ENCODE measurements at places on chromosomes 12 and 14.

DNA sequence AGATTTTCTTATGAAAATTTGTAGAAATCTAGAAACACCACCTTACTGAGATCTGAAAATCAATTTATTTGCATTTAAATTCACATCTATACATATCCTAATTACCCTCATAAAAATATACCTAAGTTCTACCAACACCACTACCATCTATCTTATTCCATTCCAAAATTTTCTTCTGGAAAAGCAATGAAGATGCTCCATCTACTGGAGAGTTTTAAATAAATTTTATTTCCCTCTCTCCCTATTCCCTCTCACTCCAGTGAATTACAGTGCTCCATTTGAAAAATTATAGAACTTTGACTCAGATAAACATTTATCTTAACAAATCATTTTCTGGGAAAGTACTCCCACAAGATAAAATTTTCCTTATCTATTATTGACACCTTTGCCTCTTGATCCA, 2.3 kb upstream of the C14orf39 start:
- DNase-seq, result no peak

- DNase-seq, result no peak
Observed at GRCh38 chr12:43044241-43044640, 454.7 kb upstream of the PRICKLE1 start.

GRCh38 chr12:124525927-124526692, 41.3 kb downstream of the NCOR2 start:
- DNase-seq, result no peak

DNA sequence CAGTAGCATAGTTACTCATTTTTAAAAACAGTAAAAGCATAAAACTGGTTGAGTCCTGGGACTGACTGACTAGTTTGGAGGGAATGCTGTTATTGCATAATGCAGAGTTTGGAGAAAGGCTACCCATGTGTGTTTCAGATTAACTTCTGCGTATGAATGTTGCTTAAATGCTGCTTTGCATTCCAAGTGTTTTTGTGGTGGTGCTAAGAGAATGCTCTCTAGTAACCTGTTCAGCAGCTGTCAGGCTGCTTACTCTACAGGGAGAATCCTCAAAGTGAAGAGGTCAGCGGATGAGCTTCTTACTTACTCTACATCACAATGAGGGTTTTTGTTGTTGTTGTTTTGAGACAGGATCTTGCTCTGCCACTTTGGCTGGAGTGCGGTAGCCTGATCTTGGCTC, 4.3 kb downstream of the DLST start:
- no peak for DNase-seq

- DNase-seq, result no peak
Observed at GRCh38 chr12:12476857-12477531, 85.7 kb downstream of the DUSP16 start.

- DNase-seq, result no peak
Observed at GRCh38 chr14:94752591-94753436, 17.1 kb downstream of the GSC start.

GRCh38 chr12:107339932-107340331, 246.6 kb upstream of the CRY1 start:
- no peak for DNase-seq

DNA sequence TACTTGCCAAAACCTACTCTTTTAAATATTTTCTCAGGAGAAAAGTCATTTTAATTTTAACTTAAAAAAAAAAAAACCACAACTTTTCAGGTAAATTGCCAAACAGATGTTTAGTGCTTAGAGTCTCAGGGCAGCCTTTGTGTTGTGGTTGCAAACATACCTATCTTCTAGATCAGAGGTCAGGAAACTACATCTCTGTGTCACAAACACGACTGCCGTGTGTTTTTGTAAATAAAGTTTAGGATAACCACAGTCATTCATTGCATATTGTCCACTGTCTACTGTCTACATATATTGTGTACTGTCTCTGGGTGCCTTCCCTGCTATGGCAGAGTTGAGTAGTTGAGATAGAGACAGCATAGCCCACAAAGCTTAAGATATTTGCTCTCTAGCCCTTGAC, 48.9 kb downstream of the DYRK2 start:
- no peak for DNase-seq

DNA sequence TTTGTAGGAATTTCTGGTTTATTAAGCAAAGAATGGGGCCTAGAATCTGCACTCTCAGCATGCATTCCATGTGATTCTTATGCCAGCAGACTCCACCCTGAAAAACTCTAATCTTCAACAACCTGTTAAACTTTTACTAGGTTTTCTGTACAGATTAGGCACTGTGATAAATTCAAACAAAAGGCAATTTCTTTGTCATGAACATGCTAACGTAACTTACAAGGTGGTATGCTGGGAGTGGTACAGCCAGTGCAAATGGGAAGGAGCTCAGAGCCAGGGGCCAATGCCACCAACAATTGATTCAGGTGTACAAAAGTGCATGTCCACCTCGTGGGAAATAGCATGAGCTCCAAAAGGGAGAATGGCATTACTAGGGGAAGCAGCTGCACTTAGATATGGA, 83.0 kb downstream of the PPFIBP1 start:
- no peak for DNase-seq

DNA sequence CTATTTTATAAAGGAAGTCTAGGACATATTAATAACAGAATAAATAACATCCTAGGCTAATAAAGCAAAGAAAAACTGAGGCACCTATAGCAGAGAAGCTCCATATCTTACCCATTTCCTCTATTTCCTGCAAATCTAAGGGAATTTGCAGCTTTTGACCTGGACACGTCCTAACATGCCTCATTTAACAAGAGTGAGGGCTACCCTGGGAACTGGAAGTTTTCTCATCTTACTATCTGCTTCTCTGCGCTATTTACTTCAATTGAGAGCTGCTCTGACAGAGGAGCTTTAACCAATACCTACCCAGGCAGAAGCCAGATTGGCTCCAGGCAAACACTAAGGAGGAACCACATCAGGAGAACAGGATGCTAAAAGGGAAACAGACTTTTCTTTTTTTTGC, 5.7 kb downstream of the YBX3 start:
- DNase-seq, result no peak

GRCh38 chr12:129520739-129521138, 383.1 kb downstream of the TMEM132D start:
- no peak for DNase-seq

- no peak for DNase-seq
Observed at GRCh38 chr14:24701062-24701461, 67.1 kb upstream of the GZMB start.

DNA sequence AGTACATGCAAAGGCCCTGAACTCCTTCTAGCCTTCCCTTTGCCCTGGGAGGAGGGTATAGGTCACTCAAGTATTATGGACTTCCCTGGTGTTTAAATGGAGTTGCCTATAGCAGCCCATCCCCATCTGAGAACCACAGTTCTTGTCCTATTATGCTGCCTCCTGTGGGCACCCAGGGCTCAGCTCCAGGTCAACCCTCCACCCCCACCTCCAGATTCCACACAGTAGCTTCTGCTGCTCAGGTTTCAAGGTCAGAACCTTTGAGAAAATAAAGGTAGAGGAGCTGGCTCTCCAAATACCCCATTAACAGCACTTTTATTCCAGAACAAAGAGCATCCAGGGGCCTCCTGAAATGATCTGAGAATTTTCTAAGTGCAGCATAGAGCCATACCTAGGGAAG, 57.4 kb downstream of the ACTN1 start:
- DNase-seq, result no peak

All from RWPE2 (cell line).